ENCODE measurements at places on chromosomes 11 and 22.

DNA sequence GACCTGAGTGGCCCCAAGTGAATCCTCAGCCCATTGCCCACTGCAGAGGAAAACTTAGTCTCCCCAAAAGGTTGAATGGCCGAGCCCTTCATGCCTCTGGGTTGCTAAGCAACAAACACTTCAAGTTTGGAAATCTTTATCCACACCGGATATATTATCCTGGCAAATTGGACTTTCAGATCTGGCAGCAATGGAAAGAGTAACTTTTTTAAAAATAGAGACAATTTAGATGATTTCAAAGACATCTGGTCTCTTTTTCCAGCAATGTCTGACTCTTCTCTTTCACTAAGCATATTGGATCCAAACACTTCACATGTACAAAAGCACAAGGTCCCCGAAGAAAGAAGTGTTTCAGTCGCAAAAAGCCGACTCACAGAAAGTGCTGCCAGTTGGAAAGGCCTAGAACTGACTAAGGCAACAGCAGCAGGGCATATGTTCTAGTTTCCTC, 505.3 kb downstream of the SOX6 start:
- DNase-seq = no peak

DNA sequence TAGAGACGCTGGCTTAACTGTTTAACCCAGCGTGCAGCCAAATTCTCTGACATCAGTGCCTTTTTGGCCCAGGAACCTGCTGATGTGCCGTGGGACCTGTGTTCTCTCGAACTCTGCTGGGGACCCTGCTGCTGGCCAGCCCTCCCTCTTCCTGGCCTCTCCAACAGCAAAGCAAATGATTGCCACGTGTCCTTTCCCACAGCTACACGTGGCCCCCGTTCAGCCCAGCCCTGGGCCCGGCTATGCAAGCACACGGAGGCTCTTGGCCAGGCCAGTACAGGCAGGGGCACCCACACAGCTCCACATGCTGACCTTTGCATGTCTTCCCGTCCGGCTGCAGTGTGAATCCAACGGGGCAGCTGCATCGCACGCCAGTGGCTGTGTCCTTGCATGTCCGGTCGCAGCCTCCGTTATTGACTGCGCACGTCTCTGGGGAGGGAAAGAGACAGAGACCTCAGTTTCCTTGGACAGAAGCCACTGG, 51.6 kb upstream of the TTLL12 start:
- DNase-seq = no peak

DNA sequence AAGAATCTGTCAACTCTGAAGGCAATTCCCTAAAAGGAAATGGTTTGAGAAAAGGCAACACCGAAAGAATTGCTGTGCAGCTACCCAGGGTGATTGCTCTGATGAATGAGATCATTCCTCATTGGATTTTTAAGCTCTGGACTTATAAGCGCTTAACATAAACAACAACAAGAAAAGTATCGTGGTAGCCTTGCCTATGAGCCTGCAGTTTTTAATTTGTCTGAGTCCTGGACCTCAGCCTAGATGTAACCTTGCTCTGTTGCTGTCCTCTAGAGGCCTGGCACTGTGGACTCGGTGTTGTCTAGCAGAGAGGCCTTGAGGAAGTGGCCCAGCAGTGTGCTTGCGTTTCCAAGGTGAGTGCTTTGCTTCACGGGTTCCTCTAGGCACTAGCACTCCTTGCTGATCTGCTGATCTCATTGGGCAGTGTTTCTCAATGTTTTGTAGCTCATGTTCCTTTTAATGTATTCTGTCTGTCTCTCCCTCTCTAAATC, 20.4 kb downstream of the CCDC81 start:
- DNase-seq = no peak

- no peak for DNase-seq
These were observed 122.5 kb downstream of the SERGEF start for GRCh38 chr11:17890325-17890724.

DNA sequence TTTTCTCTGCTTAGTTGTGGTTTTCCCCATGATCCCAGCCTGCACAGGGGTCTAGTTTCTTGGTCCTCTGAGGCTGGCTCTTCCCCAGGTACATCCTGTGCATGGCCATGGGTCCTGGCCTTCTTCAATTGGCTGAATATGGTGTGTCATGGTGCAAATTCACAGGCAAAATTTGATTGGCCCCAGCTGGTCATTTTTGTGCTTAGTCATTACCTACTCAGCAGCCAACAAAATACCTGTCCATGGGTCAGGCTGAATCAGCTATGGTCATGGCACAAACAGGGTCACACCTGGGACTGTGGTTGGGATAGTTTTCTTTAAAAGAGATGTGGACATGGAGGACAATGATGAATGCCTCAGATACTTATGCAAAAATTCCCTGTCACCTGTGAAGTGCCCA, 85.7 kb downstream of the CSNK2A3 start:
- no peak for DNase-seq

DNA sequence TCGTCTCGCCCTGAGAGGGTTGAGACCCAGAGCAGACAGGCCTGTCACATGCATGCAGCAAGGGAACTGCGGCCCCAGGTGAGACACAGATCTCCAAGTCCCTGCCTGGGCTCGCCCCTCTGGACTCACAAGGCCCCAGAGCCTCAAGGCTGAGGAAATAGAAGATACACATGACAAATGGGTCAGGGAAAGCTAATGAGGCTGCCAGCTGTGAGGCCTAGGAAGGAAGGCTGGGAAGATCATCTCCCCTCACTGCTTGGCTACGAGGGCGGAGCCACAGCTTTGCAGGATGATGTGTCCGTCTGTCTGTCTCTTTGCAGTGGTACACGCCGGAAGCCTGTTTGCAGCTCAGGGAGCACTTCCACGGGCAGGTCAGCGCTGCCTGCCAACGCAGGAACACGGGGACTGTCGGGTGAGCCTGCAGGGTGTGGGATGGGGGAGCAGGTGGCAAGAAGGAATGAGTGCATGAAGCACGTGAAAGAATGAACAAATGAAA, 4.5 kb downstream of the RAB36 start:
- no peak for DNase-seq

GRCh38 chr11:115439385-115439784, 64.8 kb downstream of the CADM1 start:
- DNase-seq = no peak

DNA sequence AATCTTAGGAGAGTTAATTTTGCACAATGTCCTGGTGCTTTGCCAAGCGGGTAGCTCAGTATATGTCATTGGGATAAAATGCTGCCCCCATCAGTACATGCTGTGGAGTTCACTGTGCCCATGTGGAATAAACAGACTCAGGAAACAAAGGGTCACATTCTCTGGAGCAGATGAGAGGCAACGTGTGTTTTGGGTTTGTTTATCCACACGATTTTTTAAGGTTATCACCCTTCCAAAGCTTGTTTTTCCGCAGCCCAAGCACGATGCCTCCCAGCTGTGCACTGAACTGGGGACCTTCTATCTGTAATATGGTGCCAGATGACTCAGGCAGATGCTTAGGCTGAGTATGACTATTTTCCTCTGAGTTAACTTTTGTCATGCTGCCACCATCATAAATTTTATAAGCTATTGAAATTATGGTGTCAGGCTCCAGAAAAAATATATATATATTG, 6.5 kb downstream of the OR4D6 start:
- no peak for DNase-seq

DNA sequence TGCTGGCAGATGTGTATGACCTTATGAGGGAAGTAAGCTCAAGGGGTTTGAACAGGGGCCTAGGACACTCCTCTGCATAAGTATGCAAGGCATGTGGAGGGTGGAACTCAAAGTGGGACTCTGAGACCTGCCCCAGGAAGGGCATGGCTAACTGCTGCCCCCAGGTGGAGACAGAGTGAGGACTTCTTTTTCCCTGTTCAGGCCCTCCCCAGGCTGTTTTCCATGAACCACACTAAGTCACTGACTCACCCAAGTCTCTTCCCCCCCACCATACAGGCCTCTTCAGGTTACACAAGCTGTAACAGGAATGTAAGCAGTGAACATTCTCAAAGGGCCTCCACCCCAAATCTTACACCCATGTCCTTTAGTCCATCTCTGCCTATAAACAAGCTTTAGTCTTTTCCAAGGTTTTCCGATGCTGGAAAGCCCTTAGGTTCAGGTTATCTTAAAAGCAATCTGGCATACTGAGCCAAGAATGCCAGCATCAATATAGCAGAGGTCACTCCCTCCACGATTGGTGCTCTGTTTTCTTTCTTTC, 13.1 kb downstream of the EEF1G start:
- no peak for DNase-seq

DNA sequence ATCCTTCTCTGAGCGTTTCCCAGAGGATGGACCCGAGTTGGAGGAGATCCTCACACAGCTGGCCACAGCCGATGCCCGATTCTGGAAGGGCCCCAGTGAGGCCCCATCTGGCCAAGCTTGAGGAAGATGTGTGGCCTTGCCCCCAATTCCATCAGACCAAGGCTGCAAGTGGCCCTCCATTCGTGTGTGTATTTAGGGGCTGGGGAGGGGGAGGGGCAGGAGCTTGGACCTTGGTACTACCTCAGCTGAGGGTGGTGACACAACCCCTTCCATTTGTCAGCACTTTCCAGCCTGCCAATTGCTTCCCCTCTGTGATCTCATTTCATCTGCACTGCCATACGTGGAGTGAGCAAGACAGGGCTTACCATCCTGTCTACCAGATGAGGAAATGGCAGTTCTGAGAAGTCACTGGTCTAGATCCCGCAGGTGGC, 1.3 kb upstream of the BBS1 start:
- no peak for DNase-seq

DNA sequence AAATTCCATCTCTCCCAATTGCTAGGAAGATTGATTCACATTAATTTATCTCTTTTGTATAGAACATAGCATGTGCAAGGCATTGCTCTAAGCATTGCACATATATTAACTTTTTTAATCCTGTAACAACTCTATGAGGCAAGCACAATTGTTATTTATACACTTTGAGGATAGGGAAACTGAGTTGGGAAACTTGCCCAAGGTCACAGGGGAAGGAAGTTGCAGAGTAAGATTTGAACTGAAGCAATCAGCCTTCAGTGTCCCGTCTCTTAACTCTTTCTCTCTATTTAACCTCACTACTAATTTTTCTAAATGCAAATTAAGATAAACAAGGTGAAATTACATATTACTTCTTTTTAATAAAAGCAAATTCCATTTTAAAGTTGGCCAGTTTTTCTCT, 22.2 kb downstream of the OR56B4 start:
- DNase-seq = no peak

- no peak for DNase-seq
These were observed 702 bp downstream of the BIRC2 start for GRCh38 chr11:102347462-102348370.

DNA sequence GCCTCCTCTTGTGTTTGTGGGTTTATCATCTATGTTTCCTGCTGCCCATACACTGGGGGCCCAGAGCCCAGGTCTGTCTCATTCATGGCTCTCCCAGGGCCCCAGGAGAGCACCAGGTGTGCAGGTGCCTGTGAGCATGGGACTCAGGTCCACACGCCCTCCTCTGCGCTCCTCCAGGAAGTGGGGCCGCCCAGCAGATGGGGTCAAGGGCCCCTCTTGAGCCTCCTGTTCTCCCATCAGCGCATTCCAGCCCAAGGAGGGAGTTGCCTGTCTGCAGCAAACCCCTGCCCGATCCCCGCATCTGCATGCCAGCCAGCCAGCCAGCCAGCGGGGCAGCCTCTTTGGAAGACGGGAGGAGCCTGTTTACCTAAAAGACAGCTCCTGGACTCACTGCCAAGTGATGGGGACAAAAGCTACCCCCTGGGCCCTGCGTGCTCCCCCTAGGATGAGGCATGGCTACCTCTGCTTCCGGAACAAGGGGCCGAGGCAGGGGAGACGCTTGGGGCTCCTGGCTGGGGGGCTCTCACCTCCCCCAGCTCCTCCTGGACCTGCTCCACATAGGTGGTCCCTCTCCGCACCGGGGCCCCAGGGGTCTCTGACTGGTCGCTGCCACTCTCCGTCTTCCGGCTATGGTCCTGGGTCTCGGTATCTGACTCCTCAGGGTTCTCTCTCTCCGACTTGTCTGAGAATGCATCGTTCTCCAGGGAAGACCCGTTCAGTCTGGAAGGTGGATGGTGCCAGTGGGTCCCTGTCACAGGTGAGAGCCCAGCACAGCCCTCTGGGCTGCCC, 49.7 kb upstream of the CARS1 start:
- no peak for DNase-seq

Data from esophagus squamous epithelium (tissue), 5 donors.